ENCODE measurements at places on chromosomes 3 and 15.

DNA sequence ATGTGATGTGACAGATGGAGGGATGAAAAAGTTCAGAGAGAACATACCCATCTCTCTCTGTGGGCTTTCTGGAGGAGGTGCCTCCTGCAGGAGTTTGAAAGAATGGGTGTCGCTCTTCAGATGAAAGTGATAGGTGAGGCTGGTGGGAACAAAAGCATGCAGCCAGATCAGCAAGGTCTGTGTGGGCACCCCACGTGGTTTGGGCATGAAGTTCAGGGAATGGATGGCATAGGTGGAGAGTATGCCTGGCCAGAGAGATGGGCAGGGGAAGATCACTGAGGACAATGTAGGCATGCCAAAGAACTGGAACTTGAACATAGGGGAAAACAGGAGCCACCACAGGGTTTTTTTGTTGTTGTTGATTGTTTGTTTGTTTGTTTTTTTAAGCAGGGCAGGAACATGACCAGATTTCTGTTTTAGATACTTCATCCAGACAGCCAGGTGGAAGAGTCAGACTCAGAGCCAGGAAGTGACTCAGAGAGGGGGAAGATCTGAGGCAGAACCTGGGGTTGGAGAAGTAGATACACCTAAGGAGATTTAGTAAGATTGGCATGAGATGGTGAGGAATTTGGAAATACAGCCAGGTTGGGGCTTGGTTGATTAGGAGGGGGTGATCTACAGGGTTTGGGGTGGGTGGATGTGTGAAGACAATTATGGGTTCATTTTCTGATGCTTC lies 64.8 kb upstream of the CLSTN2 start:
- no peak for DNase-seq

DNA sequence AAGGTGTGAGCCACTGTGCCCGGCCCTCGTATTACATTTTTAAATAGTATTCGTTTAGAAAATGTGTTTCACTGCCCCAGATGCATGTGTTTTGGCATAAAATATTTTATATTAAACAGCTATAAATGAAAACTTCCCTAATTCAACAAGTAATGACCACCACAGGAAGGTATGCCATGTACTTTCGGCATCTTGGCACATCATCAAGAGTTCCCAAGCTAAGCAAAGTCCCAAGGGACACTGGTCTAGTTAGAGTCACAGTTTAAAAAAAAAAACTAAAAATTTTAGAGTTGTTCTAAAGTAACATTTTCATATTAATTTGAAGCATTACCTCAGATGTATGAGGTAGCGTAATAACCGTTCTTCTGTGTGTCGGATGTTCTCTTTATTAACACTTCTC lies 15.6 kb upstream of the ARPP19 start:
- no peak for DNase-seq

DNA sequence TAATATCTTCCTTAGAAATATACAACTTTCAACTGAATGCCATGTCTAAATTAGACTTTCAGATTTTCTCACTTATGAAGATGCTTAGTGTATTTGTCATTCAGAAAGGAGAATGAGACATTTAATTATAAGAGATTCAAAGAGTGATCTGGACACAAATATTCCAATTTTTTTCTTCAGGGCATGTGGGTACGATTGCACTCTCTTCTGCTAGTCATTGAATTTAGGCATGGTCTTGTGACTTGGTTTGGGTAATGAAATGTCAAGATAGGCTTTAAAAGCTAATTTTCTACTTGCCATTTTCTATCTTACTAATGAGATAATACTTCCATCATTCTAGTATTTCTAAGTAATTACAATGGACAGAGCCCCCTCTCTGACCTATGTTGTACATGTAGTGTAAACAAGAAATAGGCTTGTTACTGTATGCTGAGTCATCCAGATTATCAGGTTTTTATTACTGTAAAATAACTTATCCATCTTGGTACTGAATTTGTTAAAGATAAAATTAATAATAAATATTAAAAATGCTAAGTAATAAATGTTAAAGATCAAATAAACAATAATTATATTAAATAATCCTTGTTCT lies 770.8 kb upstream of the BCHE start:
- DNase-seq = no peak

DNA sequence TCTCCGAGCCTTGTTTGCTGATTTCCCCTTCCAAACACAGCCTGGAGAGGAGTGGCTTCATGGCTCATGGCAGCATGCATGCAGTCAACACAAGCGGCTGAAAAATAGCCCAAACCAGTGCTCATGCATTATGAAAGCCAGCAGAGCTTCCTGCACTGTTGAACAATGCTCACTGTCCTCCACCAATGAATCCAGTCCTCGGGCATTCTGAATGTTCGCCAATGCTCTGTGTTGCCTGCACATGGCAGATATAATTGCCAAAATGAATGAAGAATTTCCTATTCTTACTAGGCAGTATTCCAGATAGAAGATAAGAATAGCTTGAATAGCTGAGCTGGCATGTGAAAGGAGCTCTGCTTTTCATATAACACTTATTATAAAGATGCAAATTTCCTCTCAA lies 252.7 kb downstream of the ROBO1 start:
- no peak for DNase-seq

- DNase-seq = no peak
Observed at GRCh38 chr3:94137377-94137776, 74.5 kb downstream of the NSUN3 start.

DNA sequence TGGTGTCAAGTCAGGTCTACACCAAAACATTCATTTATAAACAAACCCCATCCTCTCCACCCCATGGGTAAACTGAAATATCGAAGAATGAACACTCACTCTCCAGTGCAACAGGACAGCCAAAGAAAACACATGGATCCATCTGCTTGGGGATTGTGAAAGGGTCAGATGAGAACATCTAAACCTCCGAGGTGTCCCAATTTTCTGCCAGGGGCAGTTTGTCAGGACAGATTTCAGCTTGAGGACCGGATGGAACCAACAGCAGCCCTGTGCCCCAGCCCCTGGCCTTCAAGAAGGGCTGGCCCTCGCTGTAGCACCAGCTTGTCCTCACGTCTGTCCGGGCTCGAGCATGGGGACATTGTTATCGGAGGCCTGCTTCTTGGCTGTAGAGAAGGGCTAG lies 45.5 kb downstream of the PCSK6 start:
- DNase-seq = no peak

- DNase-seq = no peak
Observed at GRCh38 chr3:183725387-183725786, 27.8 kb downstream of the YEATS2 start.

DNA sequence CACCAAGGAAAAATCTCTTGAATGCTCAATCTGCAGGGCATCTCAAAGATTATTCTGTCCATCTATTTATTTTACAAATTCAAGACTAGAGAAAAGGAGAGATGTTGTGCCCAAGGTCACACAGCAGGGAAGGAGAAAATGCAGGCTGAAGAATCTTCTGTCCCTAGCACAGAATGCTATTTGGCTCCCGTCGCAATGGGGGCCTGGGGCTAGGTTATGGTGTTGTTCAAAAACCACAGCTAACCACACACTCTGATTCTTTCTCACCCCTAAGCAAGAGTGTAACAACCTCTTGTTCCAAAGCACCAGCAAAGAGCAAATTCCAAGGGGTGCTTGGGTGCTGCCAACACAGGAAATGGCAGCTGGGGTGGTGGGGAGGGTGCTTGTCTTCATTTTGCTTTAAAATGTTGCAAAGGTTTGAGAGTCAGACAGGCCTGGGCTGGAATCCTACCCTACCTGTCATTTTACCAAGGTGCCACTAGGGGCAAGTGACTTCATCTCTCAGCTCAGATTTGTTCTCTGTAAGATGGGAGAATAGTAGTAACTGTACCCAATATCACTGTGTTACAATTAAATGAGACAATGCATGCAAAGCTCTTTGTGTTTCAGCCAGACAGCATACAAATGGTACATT lies 112.5 kb downstream of the ADAMTS9 start:
- DNase-seq = no peak

DNA sequence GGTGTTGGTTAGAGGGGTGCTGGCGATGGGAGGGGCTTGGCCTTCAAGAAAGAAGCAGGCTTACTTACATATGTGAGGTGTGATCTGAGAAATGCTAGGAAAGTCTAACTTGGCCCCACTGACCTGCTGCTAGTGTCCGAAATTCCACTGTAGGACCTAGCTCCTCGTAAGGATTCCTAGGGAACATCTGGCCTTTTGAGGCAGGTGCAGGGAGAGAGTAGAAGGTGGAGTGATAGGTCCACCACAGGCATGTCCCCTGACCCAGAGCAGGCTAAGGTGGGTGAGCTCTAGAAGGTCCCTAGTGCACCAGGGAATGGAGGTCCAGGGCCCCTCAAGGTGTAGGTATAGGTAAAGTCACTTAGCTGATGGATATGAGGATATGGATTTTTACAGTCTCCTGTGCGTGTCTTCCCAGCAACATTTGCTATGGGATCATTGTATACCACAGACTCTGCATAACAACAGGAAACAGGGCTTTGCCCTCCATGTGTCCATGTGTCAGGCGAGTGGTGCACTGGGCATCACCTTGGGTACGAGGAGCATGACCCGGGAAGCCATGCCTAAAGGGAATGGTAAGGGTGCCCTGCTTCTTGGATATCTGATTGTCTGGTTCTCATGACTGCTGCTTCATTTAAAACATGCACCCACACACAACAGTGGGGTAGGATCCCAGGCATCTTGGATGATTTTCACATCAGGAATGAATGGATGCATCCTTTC lies 32.6 kb downstream of the POMGNT2 start:
- no peak for DNase-seq

DNA sequence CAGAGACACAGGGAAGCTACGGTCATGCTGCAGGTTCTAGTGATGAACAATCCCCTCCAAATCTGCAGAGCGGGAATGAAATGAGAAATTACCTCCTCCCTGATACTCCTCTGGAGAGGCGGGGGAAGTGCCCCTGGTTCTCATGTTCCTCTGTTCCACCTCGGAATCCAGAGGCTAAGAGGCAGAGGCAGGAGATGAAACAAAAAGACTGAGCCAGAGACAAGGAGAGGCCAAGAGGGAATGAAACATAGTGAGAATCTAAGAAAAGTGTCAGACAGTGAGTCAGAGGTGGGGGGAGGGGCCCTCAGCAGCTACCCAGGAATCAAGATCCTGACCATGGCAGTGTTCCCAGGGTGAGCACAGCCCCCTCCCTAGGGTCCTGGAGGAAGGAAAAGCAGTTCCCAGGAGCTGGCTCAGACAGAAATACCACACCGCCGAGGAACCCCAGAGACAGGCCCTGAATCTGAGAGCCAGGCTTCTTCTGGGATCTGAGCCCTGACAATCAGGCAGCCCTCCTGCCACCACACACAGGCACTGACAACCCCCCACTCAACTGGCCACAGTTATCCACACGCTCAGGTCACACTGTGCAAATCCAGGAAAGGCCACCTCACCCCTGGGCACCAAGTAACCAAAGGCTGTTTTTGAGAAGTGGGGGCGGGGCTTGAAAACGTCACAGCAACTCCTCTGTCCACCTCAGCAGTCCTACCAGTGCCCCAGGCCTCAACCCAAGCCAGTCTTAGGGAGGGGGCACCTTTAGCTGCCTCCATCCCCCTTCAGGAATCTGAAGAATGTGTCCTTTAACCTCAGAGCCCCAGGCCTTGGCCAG lies 2.4 kb downstream of the CSRNP1 start:
- DNase-seq = peak; percentile 87

GRCh38 chr15:70526974-70527325 lies 236.4 kb downstream of the UACA start:
- DNase-seq = no peak

DNA sequence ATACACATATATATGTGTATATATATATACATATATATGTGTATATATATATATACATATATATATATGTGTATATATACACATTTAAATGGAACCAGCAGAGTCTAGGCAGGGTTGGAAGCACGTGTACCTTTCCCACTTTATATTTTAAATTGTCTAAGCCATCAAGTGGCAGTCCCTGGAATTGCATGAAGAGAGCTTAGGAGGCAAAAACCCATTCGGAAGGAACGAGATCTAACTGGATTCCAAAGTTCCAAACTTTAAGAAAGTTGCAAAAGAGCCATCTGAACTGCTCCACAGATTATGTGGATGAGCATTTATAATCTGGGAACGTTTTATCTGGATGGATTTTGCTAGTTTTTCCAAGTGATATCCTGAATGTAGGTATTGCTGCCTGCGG lies 186.5 kb downstream of the FOXP1 start:
- DNase-seq = no peak

DNA sequence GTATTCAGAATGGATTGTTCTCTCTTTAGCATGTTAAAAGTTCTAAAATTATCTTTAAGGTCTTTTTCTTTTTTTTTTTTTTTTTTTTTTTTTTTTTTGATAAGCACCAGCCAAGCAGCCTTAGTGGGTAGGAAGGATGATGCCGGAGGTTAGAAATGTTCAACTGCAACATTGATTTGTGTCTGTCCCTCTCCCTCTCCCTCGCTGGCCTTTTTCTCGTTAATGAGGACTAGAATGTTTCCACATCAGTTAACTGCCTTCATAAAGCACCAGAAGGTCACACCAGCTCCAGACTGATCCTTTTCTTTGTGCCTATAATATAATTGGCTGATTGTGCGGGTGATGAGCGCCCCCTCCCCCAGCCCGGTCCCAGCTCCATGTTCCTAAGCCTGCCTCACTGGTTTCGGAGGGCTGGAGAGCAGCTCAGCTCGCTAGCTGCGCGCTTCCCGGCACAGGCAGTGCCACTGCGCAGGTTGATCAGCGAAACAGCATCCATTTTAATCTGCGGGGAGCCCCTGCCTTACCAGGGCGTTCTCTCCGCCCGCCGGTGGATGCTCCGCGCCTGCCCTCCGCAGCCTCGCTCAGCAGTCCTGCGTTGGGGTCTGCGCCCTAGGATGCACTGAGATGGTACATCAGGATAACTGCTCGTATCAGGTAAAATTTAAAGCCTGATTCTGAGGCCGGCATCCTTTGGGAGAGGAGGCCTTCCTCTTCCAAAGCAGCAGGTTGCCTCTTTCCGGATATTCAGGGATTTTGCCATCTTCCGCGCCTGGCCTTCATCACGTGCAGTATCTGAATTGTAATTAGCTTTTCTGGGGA lies 148.9 kb upstream of the IL12A start:
- DNase-seq = peak; percentile 79

DNA sequence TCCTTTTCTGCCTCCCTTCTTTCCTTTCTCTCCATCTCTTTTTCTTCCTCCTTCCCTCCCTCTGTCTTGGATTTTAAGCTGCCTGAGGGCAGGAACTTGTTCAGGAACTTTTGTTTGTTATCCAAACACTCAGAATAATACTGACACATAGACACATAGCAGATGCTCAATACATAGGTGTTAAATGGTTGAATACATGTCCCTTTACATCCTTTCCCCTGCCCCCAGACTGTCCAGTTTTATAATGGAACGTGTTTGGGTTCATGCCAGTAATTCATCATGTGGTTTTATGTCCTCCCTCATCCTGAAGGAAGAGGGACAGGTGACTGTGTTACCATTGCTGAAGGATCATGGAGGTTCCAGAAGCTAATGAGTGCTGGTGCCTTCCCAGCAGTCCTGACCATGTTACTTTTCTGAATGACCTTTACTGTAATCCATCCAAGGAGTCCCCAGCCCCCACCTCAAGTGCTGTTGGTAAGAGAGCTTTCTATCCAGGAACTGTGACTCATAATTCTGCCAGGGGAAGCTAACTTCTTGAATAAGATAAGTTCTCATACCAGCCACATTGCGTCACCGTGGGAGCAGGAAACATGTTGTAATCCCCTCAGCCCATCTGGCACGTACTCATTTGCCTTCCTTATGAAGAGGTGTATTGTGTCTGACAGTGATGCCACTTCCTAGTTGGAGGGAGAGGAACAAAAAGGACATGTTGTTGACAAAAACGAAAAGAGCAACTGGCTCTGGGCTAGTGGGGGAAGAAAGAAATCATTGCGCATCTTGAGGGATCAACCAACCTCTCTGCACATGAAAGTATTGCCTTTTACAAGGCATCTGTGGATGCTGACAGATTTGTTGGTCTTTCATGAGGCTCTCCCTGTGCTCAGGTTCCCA lies 52.4 kb downstream of the IL1RAP start:
- peak; percentile 59 for DNase-seq

GRCh38 chr3:9340472-9340902 lies 22.4 kb upstream of the THUMPD3 start:
- DNase-seq = no peak

All from left hindlimb (tissue), 1 donor.